ENCODE measurements at places on chromosomes 11 and 22.

GRCh38 chr22:45090497-45090910 is 73.2 kb upstream of the NUP50 start:
- no peak for DNase-seq

DNA sequence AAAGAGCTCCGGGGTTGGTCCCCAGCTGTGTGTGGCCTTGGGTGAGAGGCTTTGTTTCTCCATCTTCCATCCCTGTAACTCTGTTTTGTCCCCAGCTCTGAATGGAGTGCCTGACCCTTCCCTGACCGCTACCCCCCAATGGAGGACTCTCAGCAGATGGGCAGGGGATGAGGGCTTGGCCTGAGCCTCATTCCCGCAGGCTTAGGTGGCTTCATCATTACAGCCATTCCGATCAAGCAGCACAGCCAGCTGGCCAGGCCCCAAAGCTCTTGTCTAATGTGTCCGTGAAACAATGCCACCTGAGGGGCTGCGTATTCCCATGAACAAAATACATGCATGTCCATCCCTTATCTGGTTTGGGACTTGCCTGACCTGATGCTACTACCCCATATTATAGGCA is 3.9 kb upstream of the CDC42EP2 start:
- DNase-seq: no peak

GRCh38 chr22:45216133-45217003 is 24.3 kb downstream of the KIAA0930 start:
- DNase-seq: no peak

DNA sequence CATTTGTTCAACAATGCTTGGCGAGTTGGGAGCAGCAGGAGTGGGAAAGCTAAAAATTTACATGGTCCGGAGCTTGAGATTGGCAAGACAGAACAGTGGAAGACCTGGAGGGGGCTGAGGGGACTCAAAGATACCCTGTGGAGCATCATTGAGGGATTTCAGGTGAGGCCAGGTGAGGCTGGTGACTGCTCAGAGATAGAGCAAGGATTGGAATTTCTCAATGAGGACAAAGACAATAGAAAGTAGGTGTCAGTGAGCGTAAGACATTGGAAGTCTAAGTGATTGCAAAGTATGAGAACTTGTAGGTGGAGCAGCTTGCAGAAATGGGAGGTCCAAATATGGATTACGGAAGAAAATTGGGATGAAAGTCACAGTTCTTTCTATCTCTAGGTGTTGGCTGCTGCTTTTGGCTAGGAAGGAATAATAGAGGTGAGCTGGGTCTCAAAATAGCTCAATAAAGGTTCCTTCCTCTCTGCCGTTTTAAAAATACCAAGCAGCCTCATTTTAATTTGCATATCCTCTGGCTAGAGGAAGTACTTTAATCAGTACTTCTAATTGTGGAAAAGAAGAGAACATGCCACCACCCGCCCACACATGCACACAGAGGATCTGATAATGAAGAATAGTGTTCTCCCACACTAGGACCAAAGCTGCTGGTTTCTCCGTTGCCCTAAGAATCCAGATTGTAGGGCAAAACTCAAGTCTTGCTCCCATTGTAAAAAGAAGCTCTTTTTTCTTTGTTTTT is 41.8 kb upstream of the SORL1-AS1 start:
- peak; percentile 60 for DNase-seq

GRCh38 chr11:16278979-16279378 is 77.4 kb downstream of the SOX6 start:
- DNase-seq: no peak

- no peak for DNase-seq
Observed at GRCh38 chr11:9660886-9661285, 3.0 kb upstream of the SWAP70 start.

DNA sequence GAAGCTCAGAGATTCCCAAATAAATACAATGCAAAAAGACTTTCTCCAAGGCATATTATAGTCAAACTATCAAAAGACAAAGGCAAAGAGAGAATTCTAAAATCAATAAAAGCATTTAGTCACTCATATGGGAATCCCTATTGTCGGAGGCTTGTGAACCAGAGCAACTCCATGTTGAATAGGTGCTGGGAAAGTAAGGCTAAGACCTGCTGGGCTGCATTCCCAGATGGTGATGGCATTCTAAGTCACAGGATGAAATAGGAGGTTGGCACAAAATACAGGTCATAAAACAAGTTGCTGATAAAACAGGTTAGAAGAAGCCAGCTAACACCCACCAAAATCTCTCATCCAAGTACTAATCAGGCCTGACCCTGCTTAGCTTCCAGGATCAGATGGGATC is 84.5 kb downstream of the JRKL start:
- no peak for DNase-seq

- DNase-seq: no peak
Observed at GRCh38 chr11:43674560-43674959, 6.0 kb upstream of the HSD17B12 start.

DNA sequence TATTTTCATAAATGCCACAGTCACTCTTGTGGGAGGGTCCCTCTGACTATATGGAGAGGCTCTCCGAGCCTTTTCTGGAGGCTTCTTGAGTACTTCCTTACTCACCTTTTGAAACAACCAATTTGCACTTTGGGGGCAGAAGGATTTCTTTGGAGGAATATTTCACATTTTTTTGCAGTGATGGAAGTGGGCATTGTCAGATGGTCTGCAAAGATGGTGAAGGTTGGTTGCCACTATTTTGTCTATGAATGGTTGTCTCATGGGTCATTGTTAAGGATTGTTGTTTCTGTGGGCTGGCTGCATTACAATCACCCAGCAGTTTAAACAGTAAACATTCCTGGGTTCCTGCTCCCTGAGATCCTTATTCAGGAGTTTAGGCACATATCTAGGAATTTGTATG is 388.2 kb downstream of the TMEM135 start:
- no peak for DNase-seq

DNA sequence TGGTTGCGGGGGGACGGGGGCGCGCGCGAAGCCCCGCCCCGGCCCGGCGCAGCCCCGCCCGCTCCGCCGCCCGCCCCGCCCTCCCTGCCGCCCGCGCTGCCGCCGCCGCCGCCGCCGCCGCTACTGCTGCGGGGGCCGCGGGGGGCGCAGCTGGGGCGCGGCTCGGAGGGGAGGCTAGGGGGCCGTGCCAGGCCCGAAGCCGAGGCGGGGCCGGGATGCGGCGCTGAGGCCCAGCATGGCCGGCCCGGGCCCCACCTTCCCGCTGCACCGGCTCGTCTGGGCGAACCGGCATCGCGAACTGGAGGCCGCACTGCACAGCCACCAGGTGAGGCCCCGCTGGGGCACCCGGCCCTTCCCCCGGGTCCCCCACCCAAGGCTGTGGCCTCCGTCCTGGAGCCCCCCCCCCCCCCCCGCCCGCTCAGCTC is at the start of gene ANKRD13D:
ANKRD13D (plus strand) TSS at position 78 of the 425 bp plus-strand sequence; CDS start at position 236, 158 bp downstream.
- no peak for DNase-seq

GRCh38 chr11:65655570-65656332 is 7.0 kb downstream of the RELA start:
- no peak for DNase-seq

GRCh38 chr11:58958500-58958899 is 19.2 kb downstream of the GLYATL1 start:
- no peak for DNase-seq

DNA sequence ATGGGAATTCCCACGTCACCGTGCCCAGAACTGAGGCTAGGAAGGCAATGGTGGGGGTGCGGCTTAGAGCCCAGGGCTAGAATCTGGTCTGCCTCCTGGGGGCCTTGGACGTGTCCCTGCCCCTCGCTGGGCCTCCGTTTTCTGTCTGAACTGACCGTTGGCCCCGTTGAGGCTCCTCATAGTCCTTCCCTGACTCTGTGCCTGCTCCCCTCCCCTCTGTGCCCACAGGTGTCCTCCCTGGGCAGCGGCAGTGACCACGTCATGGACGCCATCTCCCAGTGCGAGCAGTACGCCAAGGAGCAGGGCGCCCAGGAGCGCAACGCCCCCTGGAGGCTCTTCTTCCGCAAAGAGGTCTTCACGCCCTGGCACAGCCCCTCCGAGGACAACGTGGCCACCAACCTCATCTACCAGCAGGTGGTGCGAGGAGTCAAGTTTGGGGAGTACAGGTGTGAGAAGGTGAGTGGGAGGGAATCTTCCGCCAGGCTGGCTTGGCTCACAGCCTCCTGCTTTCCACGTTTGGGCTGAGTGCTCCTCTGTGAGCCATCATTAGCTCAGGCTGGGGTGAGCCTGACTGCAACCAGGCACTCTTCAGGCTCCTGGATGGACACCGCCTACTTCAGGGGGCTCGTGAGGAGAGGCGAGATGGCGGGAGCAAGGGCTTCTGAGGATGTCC is 63.9 kb downstream of the MYO7A start:
- peak; percentile 28 for DNase-seq

DNA sequence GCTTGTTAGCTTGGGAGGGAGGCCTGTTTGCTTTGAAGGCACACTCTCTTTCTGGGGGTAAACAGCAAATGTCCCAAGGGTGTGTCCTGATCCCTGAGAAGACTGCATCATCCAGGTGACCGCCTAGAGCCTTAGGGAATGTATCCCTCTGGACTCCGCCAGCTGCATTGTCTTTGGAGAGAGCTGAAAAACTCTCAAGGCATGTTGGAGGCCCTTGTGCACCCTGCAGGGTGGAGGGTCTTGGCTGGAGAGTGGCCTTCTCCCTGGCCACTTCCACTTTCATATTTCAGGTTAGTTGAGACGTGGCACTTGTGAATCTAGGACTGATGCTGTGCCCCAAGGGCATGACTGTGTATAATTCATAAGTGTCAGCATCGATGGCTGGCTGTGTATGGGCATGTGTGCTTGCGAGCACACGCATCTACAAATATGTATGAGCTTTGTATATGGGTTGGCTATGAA is 70.6 kb downstream of the ZBTB16 start:
- no peak for DNase-seq

- no peak for DNase-seq
Observed at GRCh38 chr11:18720091-18720807, 5.7 kb downstream of the IGSF22 start.

DNA sequence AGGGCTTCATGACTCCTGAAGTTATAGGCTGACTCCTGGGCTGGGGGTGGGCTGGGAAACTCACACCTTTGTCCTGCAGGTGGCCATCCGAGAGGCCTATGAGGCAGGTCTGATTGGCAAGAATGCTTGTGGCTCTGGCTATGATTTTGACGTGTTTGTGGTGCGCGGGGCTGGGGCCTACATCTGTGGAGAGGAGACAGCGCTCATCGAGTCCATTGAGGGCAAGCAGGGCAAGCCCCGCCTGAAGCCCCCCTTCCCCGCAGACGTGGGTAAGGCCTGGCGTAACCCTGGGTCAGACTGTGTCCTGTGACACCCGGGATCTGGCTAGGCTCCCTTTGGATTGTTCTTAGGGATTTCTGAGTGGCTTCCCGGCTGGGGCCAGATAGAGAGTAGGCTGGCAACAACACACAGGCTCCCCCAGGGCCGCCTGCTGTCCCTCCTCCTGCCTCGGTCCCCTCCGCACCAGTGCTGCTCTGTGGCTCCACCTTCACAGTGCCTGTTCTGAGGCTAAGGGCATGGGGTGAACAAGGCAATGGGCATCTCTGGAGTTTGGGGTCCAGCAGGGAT is 3.6 kb downstream of the NDUFV1 start:
- no peak for DNase-seq

- no peak for DNase-seq
Observed at GRCh38 chr11:55714982-55715888, 53.2 kb downstream of the OR4C6 start.

GRCh38 chr11:113531083-113531482 is 55.9 kb upstream of the DRD2 start:
- DNase-seq: no peak

- DNase-seq: no peak
Observed at GRCh38 chr11:104464691-104465090, 300.7 kb upstream of the PDGFD start.

Measured in T-helper 2 cell treated with Interferon-gamma antibody and Interleukin-4, amounts not matched to agents 5 μg/mL and 100 μg/mL, for 36 hours (primary cell).